ENCODE measurements at places on chromosomes 7 and 10.

- no peak for DNase-seq
Observed at GRCh38 chr10:7350541-7351195, 60.2 kb downstream of the SFMBT2 start.

GRCh38 chr10:87551326-87551725 is 46.6 kb downstream of the MINPP1 start:
- DNase-seq = no peak

DNA sequence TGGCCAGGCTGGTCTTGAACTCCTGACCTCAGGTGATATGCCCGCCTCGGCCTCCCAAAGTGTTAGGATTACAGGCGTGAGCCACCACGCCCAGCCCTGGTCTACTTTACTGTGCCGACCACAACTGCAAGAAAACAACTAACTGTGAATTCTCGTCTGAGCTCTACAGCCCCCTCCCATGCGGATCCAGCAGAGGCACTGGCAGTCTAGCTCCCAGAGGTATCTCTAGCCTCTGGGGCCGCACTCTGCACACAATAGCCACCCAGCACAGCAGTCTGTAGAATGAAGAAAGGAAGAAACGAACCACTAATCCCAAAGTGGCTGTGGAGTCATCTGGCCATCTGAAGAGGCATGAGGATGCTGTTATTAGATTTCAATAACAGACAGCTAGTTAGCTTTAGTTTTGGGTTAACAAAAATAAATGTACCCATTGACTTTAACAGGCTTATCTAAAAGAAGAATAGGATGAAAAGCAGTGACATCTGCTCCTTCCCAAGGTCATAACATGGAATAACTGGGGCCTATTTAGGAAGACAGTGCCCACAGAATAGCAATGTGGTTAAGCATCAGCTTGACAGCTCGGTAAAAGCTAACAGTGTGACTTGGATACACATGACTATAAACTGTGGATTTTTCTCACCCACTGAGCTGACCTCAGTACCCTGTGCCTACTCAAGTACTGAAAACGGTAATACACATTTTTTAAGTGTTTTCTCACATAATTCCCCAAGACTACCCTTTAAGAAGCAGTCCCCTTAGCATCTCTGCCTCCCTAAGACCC is 131.9 kb downstream of the TNS3 start:
- no peak for DNase-seq

DNA sequence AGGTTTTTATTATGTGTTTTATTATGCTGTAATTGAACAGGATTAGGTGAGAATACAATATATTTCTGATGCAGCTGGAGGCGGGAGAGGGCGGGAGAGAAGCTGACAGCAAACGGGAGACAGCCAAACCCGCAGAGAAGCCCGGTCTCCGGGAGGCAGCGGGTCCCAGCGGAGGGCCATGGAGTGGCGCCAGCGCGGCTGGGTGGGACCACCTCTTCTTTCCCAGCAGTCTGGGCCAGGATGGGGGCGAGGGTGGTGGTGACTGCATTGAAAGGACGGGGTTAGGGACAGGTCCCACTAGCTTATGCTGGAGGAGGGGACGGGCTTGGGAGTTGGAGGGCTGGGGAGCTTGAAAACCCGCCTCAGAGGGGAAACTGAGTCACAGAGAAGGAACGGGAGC is 14.5 kb upstream of the KAZALD1 start:
- DNase-seq = no peak

- no peak for DNase-seq
Observed at GRCh38 chr7:134720091-134720935, 59.1 kb upstream of the CALD1 start.

- DNase-seq = no peak
Observed at GRCh38 chr10:46224414-46224682, 62.4 kb upstream of the ANTXRL start.

GRCh38 chr10:44804661-44805060 is 106.5 kb upstream of the TMEM72 start:
- DNase-seq = no peak

DNA sequence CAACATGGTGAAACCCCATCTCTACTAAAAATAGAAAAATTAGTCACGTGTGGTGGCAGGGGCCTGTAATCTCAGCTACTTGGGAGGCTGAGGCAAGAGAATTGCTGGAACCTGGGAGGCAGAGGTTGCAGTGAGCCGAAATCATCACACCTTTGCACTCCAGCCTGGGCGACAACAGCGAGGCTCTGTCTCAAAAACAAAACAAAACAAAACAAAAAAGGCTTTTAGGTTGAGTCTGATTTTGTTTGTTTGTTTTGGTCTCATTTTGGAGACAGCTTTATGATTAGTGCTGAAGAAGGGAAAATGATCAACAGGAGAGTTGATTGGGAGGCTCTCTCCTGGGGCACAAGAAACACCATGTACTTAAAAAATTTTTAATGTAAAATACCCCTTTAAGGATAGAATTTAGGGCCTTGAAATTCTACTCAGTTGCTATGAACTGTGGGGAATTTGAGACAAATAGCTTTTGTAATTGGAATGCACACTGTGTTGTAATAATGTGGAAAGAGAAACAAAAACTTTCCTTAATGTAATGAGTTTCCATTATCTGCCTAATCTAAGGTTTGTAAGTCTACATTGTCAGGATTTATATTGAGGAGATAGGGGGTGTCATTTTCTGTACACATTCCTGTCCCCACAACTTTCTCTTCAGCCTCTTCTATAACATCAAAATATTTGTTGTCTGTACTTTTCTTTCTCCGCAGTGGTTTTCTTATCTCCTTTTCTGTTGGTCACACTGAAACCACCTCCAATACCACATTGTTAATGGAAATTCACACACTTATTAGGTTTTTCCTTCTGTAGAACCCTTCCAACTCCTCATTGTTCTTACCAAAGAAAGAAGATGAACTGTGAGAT is 41.3 kb downstream of the ARID5B start:
- no peak for DNase-seq

DNA sequence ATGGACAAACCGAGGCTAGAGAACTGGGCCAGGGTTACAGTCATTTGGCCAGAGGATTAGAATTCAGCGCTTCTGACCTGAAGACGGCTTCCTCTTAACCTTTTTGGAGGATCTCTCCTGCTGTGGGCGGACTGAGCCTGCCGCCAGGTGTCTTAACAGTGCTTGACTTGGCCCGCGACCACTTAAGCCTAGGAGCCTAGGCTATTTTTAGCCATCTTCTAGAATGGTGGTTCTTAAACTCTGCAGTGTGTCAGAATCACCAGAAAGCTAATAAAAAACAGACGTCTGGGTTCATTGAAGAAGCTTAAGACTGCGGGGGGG is 722 bp downstream of the MDH2 start:
- DNase-seq = no peak

DNA sequence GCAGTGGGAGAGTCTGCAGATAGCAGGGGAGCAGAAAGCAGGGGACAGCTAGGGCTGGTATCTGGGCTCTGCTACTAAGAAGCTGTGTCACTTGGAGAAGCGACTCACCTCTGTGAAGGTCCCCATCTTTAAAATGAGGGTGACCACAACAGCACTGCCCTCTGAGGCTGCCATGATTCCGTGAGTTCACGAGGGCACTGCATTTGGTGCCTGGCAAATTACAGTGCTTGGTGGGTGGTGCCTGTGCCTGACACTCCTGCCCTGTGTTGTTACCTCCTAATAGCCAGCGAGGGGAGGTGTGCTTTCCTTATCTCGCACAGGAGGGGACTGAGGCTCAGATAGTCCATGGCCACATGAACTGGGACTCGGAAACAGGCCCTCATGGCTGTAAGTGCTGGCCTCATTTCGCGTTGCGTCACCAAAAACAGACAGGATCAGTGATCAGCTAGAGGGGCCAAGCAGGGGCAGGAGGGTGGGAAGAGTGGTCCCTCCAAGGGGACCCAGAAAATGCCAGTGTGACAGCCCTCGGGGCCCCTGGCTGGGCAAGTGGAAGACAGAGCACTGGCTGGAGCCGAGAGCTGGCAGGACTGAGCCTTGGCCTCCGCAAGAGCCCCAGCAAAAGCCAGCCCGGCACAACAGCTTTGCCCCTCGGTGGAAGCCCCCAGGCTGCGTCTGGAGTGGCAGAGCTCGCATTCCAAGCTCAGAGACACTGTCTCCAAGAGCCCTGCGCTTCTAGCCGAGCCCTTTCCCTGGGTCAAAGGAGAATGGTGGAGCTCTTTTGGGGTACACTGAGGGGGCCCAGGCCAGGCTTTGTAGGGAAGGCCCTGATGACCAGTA is 17.3 kb upstream of the BNIP3 start:
- no peak for DNase-seq

DNA sequence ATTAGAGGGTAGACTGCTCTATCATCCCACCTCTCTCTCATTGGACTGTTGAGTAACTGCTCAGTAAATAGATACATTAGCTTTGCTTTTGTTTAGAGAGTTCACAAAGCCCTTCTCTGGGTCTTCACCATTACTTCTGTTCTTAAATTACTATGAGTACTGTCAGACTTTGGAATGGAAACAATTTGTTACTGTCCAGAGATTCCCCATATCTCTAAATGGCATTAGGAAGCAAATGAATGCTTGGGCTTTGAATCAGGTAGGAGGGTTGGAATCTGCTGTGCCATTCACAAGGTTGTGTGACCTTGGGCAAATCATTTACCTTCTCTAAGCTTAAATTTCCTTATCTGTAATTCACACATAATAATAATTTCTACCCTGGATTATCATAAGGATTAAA is 541.0 kb upstream of the FZD8 start:
- no peak for DNase-seq

DNA sequence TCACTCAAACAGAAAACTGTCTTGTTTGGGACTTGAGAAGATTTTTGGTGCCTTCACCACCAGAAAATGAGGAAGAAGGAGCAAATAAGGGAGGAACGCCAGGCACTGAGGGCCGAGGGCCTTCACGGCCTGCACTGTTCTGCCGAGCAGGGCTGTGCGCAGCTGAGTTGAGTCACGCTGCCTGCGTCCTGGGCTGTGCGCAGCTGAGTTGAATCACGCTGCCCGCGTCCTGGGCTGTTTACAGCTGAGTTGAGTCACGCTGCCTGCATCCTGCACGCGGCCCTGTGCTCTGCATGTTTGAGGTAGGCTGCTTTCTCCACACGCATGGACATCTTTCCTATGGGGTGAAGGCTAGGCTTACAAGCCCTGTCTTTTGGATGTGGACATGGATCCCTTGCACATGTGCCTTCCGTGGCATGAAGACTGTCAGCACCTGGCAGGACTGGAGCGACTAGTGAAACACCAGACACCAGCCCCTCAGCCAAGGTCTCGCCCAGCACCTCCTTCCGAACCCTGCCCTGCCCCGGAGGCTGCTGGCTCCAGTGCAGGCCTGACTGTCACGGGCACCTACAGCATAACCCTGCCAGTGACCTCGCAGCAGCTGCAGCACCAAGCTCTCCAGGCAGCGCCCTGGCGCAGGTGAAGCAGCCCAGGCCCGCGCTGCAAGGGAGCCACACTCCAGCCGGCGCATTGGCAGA is 96.7 kb downstream of the HTR5A start:
- no peak for DNase-seq

DNA sequence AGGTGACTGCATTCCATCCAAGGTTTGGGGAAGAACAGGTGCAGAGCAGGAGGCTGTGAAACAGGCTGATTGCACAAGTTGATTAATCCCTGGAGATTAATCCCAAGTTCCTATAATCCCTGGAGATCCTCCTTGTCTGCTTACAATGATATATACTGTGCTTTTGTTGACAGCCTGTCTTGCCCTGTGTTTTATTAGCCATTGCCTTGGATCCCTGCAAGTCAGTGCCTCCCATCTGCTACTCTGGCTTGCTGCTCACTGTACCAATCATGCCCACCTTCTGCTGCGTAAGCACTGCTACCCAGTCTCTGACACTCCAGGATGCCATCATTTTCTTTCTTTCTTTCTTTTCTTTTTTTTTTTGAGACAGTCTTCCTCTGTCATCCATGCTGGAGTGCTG is 65.4 kb downstream of the ANKRD61 start:
- no peak for DNase-seq

- no peak for DNase-seq
Observed at GRCh38 chr10:22280078-22280477, 36.1 kb upstream of the COMMD3 start.

- DNase-seq = no peak
Observed at GRCh38 chr7:20980668-20981264, 194.1 kb upstream of the SP8 start.

DNA sequence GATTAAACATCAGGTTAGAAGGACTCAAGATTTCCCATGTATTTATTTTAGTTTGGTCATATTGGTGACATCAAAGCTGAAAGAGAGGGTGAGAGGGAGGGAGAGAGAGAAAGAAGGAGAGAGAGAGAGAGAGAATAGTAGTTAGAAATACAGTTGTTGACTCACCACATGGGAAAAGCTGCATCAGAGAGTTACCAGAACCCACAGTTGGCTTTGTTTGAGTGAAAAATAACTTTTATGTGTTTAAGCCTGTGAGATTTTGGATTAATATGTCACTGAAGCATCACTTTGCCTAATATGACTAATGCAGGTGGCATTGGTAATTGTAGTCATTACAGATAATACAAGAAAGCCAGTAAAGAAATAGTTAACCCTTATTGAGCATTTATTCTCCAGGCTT is 303.9 kb downstream of the REEP3 start:
- DNase-seq = no peak

DNA sequence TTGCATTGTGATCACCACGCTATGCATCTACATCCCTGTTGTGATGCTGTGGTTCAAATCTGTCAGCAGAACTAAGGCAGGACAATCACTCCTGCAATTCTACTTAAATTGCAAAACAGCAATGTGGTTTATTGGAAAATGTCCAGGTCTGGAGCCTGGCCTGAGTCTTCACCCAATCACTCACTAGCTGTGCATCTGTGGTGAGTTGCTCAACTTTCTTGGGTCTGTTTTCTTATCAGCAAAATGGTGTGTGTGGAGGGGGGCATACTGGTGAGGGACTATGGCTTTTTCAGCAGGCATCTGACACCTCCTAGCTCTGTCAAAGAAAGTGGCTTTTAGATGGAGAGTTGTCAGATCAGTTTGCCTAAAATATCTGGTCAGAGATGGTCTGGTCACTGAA is 108.3 kb upstream of the FEZF1 start:
- no peak for DNase-seq

GRCh38 chr7:93964813-93965212 is 39.3 kb downstream of the BET1 start:
- no peak for DNase-seq

- DNase-seq = no peak
Observed at GRCh38 chr10:69461243-69462025, 10.2 kb downstream of the TSPAN15 start.

Measured in iPS DF 19.7 (cell line).